H1 (cell line): ENCODE measurements at places on chromosomes 11 and 22. TPM values are rescaled to one million over a fixed set of nuclear protein-coding genes. Genes with fewer than 3 reads are reported as not detected.

The JAML gene
- polyA plus RNA-seq, result 0.05 and 0.12 TPM in 2 replicates

The C22orf31 gene
- polyA plus RNA-seq, result not detected in 2 replicates

The FAM180B gene
- polyA plus RNA-seq, result 0.09 TPM in 1 of 2 replicates, not detected in the other

The PATL1 gene
- polyA plus RNA-seq, result 23.1 and 30.4 TPM in 2 replicates

The OR51B5 gene
- 0.06 TPM in 1 of 2 replicates, not detected in the other for polyA plus RNA-seq

The GRM5 gene
- polyA plus RNA-seq, result 0.15 and 0.22 TPM in 2 replicates

The CBLIF gene
- polyA plus RNA-seq, result not detected in 2 replicates

DNA sequence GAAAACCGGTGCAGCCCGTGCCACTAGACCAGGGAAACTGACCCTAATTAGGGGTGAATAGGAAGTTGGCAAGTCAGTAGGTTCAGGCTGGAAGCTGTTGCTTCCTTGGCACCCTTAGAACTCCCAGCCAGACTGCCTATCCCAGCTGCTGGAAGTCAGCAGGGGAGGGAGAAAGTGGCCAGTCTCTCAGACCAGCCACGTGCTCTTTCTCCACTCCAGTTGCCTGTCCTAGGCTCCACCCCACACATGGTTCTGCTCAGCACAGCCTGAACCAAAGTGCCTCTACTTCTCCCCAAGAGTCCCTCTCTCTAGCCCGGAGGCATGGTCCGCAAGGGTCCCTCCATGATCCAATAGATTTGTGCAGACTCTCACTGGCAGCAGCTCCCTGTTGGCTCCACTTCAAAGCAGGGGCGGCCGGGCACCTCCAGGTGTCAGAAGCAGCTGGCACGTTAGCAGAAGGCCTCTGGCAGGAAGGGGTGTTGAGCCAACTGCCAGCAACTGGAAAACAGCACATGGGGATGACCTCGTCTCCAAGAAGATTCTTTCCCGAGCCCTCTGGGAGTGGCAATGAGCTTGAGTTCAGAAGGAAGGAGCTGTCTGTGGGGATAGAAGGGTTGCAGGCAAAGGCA is 27.7 kb downstream of the ARFGAP2 start:
- DNase-seq, result no peak

GRCh38 chr11:121538054-121538453 is 85.3 kb upstream of the SORL1-AS1 start:
- no peak for DNase-seq

DNA sequence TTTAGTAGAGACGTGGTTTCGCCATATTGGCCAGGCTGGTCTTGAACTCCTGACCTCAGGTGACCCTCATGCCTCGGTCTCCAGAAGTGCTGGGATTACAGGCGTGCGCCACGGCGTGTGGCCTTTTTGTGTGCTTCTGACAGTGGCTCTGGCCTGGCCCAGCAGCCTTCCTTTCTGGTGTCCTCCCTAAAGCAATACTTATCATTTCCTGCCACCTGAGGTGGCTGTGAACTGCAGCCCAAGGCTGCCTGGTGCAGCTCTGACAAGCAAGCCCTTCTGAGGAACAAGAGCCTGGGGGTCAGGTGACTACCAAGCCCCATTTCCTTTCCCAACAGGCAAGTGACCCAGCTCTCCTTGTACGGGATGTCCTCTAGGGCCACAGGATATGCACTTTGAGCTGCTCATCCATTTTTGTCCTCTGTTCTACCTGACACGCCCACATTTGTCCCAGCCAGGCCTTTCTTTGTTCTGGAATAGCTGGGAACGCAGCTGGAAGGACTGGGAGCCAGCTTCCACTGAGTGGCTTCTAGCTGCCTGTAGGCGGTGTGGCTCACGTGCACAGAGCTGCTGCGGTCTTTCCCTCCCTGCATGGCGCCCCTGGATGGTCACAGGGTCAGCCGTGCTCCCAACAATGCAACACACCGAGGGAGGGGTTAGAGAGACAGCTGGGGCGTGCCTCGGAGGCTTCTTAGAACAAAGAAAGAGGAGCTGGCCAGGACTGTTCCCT is 12.3 kb upstream of the BID start:
- no peak for DNase-seq

GRCh38 chr11:72394416-72394815 is 39.9 kb downstream of the CLPB start:
- DNase-seq, result no peak

DNA sequence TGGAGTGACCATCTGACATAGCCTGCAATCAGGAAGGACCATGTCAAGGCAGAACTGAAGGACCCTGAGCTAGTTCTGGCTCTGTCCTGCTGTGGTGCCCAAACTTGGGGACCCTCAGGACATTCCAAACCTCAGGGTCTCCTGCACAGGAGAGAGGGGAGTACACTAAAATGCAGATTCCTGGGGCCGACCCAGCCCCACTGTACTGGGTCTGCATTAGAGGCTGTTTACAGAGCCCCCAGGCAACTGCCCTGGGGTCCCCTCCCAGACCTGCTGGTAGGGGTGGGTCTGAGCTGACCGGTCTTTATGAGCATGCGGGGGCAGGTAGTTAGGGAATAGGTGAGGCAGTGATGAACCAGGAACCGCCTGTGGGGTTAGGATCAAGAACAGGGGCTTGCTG is 6.8 kb downstream of the TRPM5 start:
- no peak for DNase-seq

DNA sequence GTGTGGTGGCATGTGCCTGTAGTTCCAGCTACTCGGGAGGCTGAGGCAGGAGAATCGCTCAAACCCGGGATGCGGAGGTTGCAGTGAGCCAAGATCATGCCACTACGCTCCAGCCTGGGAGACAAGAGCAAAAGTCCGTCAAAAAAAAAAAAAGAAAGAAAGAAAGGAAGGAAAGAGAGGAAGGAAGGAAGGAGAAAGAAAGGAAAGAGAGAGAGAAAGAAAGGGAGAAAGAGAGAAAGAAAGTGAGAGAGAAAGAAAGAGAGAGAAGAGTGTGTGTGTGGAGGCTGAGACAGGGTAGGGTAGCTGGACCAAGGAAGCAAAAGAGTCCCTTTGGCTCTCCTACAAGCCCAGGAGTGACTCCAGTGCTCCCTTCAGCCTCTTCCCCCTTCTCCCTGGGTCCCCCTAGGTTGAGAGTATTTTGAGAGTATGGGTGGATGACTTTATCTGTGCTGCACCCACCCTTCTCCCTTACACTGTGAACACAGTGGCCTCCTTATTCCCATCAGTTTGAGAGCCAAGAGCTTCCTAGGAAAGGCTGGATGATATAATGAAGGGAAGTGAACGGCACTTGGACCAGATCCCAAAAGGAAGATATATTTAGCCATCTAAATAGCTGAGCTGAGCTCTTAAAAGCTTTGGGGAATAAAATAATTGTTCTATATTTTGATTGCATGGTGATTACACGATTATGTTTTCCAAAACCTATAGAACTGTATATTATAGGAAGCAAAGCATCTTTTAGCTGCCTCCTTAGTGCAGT is 9.5 kb upstream of the DENND5A start:
- DNase-seq, result no peak

DNA sequence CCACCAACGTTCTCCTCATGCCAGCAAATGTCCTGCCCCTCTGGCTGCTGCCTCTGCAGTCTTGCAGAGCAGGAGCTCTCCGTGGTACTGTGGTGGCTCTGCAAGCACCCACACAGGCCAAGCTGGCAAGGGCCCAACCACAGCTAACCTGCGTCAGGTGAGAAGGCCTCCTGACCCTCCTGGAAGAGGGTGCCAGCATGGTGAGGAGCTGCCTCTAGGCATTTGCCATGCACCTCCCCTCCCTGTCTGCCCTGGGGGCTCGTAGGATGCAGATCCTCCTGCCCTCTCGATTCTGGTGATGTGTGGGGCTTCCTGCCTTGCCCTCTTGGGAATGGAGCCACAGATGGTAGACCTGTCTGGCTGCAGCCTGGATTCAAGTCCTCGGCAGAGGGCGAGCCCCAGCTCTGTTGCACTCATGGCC is 1408.8 kb downstream of the TBC1D22A start:
- DNase-seq, result no peak

GRCh38 chr11:110026858-110027626 is 66.2 kb upstream of the ZC3H12C start:
- DNase-seq, result no peak

GRCh38 chr11:18013790-18014507 is 1.1 kb upstream of the SERGEF start:
- peak; percentile 48 for DNase-seq

DNA sequence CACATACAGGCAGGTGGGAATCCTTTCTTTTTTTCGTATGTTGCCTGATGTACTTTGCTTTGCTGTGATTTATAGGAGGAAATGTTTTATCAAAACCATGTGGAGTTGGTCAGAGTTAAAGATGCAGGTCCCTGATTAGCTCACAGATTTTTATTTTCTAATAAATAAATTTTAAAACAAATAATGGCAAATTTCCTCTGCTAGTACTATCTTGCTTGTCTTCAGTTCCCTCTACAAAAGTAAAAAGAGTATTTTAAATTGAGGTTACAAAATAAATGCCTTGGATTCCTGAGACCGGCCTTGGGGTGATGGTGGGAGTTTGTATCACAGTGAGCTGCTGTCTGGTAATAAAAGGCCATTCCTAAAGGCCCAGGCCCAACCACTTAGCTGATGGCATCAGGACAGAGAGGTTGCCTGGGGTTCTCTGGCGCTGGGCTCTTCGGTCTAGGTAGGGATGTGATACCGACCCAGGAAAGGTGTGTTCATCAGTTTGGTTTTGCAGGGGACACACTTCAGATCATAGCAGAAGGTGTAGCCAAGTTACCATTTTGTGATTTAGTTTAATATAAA is 129.0 kb downstream of the TBC1D22A start:
- DNase-seq, result no peak

GRCh38 chr11:16902781-16903378 is 111.3 kb downstream of the PLEKHA7 start:
- no peak for DNase-seq

GRCh38 chr11:131356206-131356605 is 14.2 kb upstream of the NTM start:
- DNase-seq, result no peak

DNA sequence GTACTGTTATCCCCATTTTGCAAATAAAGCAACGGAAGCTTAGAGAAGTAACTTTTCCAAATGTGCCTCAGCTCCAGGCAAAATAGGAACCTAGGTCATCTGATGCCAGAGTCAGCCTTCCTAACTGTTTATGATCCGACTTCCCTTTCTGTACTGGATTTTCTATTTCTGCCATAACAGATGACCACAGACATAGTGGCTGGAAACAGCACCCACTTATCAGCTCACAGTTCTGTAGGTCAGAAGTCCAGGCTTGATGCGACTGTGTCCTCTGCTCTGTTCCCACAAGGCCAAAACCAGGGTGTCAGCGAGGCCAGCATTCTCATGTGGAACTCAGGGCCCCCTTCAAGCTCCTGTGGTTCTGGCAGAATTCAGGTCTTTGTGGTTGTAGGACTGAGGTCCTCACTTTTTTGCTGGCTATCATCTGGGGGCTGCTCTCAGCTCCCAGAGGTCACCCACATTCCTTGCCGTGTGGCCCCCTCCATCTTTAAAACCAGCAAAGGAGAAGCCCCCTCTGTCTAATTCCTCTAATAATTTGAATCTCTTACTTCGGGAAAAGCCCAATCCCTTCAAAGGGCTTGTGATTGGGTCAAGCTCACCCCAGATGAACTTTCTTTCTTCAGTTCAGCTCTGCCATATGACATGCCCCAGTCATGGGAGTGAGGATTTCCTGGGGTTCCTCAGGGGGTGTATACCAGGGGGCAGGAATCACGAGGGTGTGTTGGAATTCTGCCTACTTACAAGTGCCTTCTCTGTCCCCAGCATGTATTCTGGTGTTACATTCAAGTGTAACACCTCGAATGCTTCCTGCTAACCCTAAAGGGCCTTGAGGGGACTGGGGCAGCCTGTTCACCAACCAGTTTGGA is 15.3 kb downstream of the KCNJ5 start:
- no peak for DNase-seq

DNA sequence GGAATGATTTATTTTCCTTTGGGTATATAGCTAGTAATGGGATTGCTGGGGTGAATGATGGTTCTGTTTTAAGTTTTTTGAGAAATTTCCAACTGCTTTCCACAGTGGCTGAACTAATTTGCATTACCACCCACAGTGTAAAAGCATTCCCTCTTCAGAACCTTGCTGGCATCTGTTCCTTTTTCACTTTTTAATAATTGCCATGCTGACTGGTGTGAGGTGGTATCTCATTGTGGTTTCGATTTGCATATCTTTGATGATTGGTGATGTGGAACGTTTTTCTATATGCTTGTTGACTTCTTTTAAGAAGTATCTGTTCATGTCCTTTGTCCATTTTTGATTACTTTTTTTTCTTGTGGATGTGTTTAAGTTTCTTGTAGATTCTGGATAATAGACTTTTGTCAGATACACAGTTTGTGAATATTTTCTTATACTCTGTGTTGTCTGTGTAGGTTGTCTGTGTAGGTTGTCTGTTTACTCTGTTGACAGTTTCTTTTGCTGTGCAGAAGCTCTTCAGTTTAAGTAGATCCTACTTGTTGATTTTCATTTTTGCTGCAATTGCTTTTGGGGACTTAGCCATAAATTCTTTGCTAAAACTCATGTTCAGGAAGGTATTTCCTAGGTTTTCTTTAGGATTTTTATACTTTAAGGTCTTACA is 291.8 kb upstream of the DDI1 start:
- no peak for DNase-seq
